ENCODE measurements at places on chromosomes 12 and 14. TPM values are rescaled to one million over a fixed set of nuclear protein-coding genes. Genes with fewer than 3 reads are reported as not detected.
A peak's percentile ranks its signal among the peaks of the same experiment; 100 is the strongest.

The TAS2R8 gene
- not detected for polyA plus RNA-seq

The TTC9 gene
- polyA plus RNA-seq: 0.32 TPM

- peak; percentile 39 for DNase-seq
Observed at GRCh38 chr14:75343911-75344310, 65.3 kb downstream of the FOS start.

GRCh38 chr14:59339524-59340330 lies 125.5 kb downstream of the GPR135 start:
- DNase-seq: no peak

- DNase-seq: no peak
Observed at GRCh38 chr12:132866251-132866828, 21.1 kb downstream of the CHFR start.

GRCh38 chr12:46065412-46066166 lies 75.2 kb upstream of the SCAF11 start:
- no peak for DNase-seq

DNA sequence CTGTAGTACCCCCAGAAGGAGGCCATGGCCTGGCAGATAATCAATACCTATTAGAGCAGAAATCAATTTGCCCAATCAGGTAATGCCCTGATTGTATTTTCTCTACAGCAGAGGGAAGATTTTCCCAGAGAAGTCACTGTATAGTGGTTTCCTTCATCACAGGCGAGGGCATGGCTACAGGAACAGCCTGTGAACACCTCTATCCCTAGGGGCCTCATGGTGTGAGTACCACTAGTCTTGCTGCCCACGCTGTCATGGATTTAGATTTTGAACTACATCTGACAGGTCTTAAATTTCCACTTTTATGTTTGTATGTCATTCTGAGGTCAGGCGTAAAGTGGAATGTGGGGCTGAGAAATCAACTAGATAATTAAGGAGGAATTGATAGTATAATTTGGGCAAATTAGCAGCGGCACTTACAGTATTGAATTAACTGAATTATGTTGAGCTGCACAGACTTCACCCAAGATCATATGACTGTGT lies 42.4 kb upstream of the STXBP6 start:
- no peak for DNase-seq

GRCh38 chr14:90717916-90718315 lies 98.3 kb downstream of the TTC7B start:
- DNase-seq: peak; percentile 29

- no peak for DNase-seq
Observed at GRCh38 chr12:88416786-88417185, 163.5 kb downstream of the KITLG start.

Data from BJ (cell line).